ENCODE measurements at places on chromosomes 13 and 19.

- H3K27ac ChIP-seq: no peak overlapping the region
- no peaks in the 10 kb centered on the region for H3K36me3 ChIP-seq
- no peaks in the 10 kb centered on the region for H3K27me3 ChIP-seq
- H3K4me3 ChIP-seq: no peak overlapping the region
Measured at GRCh38 chr13:51318015-51318414, 21.5 kb upstream of the SERPINE3 start.

DNA sequence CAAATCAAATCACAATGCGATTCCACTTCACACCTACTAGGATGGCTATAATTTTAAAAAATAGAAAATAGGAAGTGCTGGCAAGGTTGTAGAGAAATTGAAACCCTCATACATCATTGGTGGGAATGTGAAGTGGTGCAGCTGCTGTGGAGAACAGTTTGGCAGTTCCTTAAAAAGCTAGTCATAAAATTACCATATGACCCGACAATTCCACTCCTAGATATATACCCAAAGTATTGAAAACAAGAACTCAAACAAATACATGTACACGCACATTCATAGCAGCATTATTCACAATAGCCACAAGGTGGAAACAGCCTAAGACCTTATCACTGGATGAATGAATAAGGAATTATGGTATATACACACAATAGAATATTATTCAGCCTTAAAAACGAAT is 12.0 kb downstream of the HMGB1 start:
- no peak overlapping the region for H3K4me3 ChIP-seq
- H3K36me3 ChIP-seq: no peaks in the 10 kb centered on the region
- H3K27ac ChIP-seq: no peak overlapping the region

- peak overlapping the region; percentile 78 for H3K4me3 ChIP-seq
- peak overlapping the region; percentile 99 for H3K27ac ChIP-seq
- no peaks in the 10 kb centered on the region for H3K27me3 ChIP-seq
- no peak for DNase-seq
Measured at GRCh38 chr13:52651897-52652195, 790 bp upstream of the SUGT1 start.

- H3K27ac ChIP-seq: no peak overlapping the region
- H3K4me3 ChIP-seq: no peak overlapping the region
- peaks cover 15% of the 10 kb centered on the region for H3K27me3 ChIP-seq
- H3K36me3 ChIP-seq: no peaks in the 10 kb centered on the region
- no peaks in the 10 kb centered on the region for H3K4me1 ChIP-seq
Measured at GRCh38 chr13:53238261-53238660, 209.6 kb downstream of the OLFM4 start.

GRCh38 chr19:41255171-41255570 is 9.0 kb upstream of the HNRNPUL1 start:
- H3K27ac ChIP-seq: no peak overlapping the region
- no peak overlapping the region for H3K4me3 ChIP-seq
- H3K36me3 ChIP-seq: no peaks in the 10 kb centered on the region
- no peak for DNase-seq
- no peaks in the 10 kb centered on the region for H3K4me1 ChIP-seq
- H3K27me3 ChIP-seq: no peaks in the 10 kb centered on the region

DNA sequence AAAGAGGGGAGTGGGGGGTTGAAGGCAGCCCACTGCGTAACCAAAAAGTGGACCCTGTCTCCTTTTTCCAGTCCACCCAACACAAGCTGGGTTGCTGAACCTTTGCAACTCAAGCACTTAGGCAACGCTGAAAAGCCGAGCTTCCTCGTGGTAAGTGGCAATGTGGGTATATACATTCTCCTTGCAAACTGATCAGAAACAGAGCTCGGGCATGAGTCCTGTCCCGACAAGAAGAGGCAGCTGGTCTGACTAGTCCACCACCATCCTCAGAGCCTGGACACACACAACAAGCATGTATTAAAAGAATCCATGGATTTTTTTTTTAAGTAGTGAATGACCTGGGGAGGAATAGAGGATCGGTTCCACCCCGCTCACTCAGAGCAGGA is 240.6 kb upstream of the ZNF507 start:
- no peak overlapping the region for H3K4me3 ChIP-seq
- no peaks in the 10 kb centered on the region for H3K36me3 ChIP-seq
- peaks cover 10% of the 10 kb centered on the region for H3K27me3 ChIP-seq
- H3K27ac ChIP-seq: no peak overlapping the region

DNA sequence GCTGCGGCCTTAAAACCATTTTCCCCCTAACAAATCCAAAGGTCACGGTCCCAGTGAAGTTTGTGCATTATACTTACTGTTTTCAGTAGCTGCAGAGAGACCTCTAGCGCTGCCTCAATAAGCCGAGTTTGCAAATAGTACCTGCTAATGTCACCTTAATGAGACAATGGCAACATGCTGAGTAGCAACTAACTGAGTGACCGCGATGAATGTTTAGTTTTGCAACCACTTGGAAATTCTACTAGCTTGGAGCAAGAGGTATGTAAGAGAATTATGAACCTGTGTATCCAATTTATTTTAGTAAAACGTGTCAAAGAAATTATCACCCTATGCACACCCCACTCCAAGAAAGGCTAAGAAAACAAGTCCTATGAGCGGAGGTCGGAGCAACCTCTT is 1.2 kb downstream of the KPNA3 start:
- H3K36me3 ChIP-seq: no peaks in the 10 kb centered on the region
- no peaks in the 10 kb centered on the region for H3K4me1 ChIP-seq
- no peaks in the 10 kb centered on the region for H3K27me3 ChIP-seq
- H3K4me3 ChIP-seq: peak overlapping the region; percentile 89
- H3K27ac ChIP-seq: peak overlapping the region; percentile 99
- no peak for DNase-seq

DNA sequence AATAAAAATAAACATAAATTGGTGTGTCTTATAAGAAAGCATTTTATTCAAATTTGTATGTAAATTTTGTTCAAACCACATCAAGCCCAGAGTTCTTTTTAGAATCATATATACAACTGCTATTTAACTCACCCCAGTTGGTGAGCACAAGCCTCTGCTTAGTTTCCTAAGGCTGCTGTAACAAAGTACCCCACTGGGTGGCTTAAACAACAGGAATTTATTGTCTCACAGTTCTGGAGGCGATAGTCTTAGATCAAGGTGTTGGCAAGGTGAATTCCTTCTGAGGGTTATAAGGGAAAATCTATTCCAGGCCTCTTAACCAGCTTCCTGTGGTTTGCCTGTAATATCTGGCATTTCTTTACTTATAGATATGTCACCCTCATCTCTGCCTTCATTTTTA is 1133.5 kb downstream of the OLFM4 start:
- DNase-seq: no peak
- H3K27me3 ChIP-seq: no peaks in the 10 kb centered on the region
- H3K27ac ChIP-seq: no peak overlapping the region
- no peaks in the 10 kb centered on the region for H3K36me3 ChIP-seq
- H3K4me3 ChIP-seq: no peak overlapping the region

- DNase-seq: no peak
- H3K4me1 ChIP-seq: no peaks in the 10 kb centered on the region
- H3K27ac ChIP-seq: no peak overlapping the region
- H3K27me3 ChIP-seq: no peaks in the 10 kb centered on the region
- no peaks in the 10 kb centered on the region for H3K36me3 ChIP-seq
Measured at GRCh38 chr19:1624458-1624857, 19.2 kb upstream of the UQCR11 start.

DNA sequence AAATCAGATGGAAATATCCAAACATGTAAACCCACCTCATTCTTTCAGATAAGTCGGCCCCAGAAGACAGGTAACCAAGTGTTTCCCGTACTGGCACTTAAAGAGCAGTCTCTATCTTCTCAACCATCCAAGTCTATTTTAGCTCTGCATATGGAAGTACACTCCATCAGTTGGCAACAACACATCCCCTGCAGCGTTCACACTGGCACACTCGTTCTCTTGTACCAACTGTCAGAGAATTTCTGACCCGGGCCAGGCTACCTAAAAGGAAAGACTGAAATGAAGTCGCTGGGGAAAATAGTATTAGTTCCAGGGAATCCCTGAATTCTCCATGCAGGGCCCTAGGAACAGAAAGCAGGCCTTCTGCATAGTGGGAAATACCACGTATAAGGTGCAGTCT is 109.3 kb downstream of the RXFP2 start:
- no peaks in the 10 kb centered on the region for H3K36me3 ChIP-seq
- H3K27ac ChIP-seq: no peak overlapping the region
- H3K4me1 ChIP-seq: no peaks in the 10 kb centered on the region
- H3K4me3 ChIP-seq: no peak overlapping the region

DNA sequence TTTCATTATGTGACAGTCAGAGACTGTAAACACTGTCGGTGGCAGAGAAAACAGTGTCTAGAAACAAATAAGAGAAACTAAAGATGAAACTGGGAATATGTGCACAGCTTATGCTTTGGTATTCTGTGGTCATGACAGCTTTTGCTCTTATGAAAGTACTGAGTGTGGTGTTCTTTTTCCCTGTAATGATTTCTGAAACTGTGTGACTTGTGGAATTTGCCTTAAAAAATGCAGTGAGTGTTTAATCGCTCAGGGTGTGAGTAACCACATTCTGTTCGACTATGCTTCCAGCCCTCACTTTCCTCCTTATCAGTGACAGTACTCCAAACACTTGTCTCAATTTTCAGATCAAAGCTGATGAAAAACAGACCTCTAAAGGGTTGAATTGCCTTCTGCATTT is 66.9 kb upstream of the DIAPH3 start:
- H3K4me3 ChIP-seq: no peak overlapping the region
- DNase-seq: no peak
- H3K27me3 ChIP-seq: no peaks in the 10 kb centered on the region

DNA sequence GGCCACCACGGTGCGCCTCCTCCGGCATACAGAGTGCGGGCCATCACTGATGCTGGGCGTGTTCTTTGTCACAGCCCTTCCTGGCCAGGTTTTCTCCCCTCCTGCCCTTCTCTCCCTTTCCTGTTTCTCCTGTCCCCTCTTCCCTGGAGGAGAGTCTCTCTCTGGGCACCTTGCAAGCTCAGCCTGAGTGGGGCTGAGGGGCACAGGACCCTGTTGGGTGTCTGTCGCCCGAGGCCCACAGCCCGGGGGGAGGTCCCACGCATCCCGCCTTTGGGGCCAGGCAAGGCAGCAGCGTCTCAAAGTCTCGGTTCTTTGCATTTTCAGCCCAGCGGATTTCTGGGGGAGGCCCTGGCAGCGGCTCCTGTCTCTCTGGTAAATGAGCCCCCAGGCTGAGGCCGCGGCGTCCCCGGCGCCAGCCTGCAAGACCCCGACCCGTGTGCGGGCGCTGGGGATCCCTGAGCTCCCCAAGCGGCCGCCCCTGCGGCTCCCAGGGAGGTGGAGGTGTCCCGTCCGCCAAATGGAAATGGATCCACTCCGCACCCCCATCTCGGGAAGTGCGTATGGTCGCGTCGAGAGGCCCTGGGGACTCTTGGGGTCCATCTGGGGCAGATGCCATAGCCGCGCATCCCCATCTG is 47.2 kb downstream of the COMP start:
- no peaks in the 10 kb centered on the region for H3K4me1 ChIP-seq
- H3K4me3 ChIP-seq: no peak overlapping the region
- DNase-seq: no peak
- H3K36me3 ChIP-seq: no peaks in the 10 kb centered on the region

DNA sequence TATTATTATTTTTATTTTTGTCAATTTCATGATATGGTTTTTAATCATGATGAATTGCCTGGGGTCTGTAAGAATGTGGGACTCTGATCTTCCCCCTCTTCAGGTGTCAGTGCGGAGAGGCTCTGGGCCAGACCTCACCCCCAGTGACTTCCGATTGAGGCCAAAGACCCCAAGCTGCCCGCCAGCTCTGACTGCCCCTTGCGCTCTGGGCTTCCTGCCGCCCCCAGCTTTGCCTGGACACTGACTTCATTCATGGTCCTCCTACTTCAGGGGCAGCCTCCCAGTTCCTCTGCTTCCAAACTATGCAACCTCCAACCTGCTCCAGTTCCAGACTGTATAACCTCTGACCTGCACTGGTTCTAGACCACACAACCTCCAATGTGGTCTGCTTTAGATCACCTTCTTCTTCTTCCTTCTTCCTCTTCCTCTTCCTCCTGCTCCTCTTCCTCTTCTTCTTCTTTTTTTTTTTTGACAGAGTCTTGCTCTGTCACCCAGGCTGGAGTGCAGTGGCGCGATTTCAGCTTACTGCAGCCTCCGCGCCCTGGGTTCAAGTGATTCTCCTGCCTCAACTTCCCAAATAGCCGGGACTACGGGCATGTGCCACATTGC is 6.7 kb upstream of the PPP5C start:
- H3K4me1 ChIP-seq: no peaks in the 10 kb centered on the region
- no peak overlapping the region for H3K27ac ChIP-seq
- DNase-seq: no peak
- no peaks in the 10 kb centered on the region for H3K36me3 ChIP-seq
- no peak overlapping the region for H3K4me3 ChIP-seq
- no peaks in the 10 kb centered on the region for H3K27me3 ChIP-seq

DNA sequence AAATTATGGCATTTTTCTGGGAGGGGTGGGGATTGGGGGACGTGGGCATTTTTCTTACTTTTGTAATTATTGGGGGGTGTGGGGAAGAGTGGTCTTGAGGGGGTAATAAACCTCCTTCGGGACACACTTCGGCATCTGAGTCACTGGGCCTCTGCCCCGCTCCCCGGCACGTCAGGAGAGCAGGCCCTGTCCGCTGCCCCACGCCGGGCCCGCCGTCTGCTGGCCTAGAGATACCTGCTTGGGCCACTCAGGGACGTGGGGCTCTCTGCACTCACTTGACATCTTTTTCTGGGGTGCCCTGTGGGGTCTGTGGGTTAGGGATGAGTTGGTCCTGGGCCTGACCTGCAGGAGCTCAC is 3.5 kb upstream of the FTL start:
- no peak overlapping the region for H3K4me3 ChIP-seq
- no peak overlapping the region for H3K27ac ChIP-seq
- H3K4me1 ChIP-seq: peaks cover 6% of the 10 kb centered on the region
- DNase-seq: no peak
- no peaks in the 10 kb centered on the region for H3K36me3 ChIP-seq

GRCh38 chr13:112605531-112605990 is 17.6 kb upstream of the TUBGCP3 start:
- H3K27me3 ChIP-seq: no peaks in the 10 kb centered on the region
- H3K4me1 ChIP-seq: no peaks in the 10 kb centered on the region
- no peak overlapping the region for H3K27ac ChIP-seq
- peak overlapping the region; percentile 65 for H3K4me3 ChIP-seq
- DNase-seq: no peak

DNA sequence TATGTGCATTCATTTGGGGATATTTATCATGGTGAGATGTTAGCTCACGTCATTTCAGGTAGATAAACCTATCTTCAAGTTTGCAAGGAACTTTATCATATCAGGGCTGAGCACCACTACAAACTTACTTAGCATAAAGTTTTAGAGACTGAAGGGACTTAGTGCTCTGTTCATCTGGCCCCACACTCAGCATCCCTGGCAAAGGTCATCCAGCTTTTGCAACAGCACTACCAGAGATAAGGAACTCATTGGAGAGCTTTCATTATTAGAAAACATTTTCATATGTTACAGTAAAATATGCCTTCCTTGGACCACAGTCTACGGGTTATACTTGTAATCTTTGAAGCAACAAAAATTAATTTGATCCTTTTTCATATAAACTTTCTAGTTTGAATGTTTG is 263.4 kb downstream of the POU4F1 start:
- H3K4me1 ChIP-seq: no peaks in the 10 kb centered on the region
- H3K36me3 ChIP-seq: no peaks in the 10 kb centered on the region
- no peak for DNase-seq
- no peaks in the 10 kb centered on the region for H3K27me3 ChIP-seq

GRCh38 chr13:25217023-25217885 is 45.2 kb upstream of the AMER2 start:
- no peak for DNase-seq
- no peaks in the 10 kb centered on the region for H3K4me1 ChIP-seq
- no peaks in the 10 kb centered on the region for H3K36me3 ChIP-seq
- H3K27me3 ChIP-seq: peaks cover 4% of the 10 kb centered on the region
- H3K27ac ChIP-seq: no peak overlapping the region
